ENCODE measurements at places on chromosomes 3 and 15.

- DNase-seq, result no peak
Observed at GRCh38 chr3:155517903-155518302, 224.4 kb upstream of the STRIT1 start.

DNA sequence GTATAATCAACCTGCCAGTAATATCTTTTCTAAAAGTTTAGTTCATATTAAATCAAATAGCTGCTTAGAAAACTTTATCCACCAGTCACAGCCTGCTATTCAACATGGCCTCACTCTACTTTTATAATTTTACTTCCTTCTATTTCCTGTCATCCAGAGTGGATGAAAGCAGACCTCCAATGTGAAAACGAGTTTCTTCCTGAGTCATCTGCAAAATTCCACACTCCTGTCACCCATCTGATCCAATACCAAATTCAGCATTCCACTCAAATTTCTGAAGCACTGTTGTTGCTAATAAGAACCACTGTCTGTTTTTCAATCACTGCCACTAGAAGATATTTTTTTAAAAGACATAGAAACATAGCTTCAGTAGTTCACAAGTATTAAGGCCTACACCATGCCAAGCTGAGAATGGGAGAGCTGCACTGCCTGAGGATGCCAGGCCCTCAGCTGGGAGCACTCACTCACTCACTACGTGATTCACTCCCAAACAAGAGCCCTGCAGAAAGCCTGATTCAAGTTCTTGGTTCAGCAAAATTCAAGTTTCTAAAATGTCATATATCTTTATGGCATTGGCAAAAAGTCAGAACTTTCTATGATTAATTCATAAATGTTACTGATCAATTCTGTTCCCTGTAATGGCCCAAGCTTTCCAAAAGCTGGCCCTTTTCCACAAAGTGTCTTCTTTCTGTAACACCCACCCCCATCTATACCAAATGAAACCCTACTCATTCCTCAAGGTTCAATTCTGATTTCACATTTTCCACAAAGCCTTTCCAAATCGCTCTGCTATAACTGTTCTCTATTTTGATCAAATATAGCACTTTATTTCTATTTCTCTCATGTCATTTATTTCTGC lies 82.9 kb downstream of the FSIP1 start:
- DNase-seq, result no peak

GRCh38 chr3:20456511-20456910 lies 270.5 kb upstream of the SGO1 start:
- DNase-seq, result no peak

GRCh38 chr3:54936561-54936960 lies 8.7 kb upstream of the LRTM1 start:
- no peak for DNase-seq
